ENCODE measurements at places on chromosomes 2 and 18.

GRCh38 chr2:238138331-238139195 lies at the start of gene KLHL30:
Gene KLHL30 (plus strand): TSS chr2:238138668. CDS start chr2:238140755, 2,087 bp downstream.
- DNase-seq = no peak

DNA sequence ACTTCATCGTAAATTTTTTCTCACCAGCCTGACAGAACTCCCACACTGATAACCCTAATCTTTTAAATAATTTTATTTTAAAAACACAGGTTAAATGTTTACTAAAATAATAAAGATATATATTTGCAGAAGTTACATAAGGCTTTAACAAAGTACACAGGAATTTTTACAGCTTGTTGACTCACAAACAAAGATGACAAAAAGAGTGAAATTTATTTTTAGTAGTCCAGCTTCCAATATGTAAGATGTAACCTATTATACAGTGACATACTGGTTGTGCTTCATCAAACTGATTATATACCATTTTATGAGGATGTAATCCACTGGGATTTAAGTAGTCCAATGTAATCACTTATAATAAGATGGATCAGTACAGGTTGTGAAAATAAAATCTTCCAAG lies 348.9 kb upstream of the SLC39A10 start:
- no peak for DNase-seq

DNA sequence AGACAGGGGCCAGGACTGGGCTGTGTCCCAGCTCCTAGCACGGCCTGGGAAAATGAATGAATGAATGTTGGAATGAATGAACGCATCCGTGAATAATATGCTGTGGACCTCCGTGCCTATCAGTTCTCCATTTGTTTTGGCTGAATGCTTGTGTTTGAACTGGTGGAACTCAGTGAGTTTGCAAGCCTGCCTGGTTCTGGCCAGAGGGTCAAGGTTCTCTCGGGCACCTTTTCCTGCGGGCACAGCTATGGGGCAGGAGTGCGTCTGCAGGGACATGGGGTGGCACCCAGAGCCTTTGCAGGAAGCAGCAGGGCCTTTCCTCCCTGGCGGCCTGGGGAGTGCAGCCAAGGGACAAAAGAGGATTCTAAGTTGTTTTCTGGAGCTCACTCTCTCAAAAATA lies 17.6 kb upstream of the PDIA6 start:
- DNase-seq = no peak

DNA sequence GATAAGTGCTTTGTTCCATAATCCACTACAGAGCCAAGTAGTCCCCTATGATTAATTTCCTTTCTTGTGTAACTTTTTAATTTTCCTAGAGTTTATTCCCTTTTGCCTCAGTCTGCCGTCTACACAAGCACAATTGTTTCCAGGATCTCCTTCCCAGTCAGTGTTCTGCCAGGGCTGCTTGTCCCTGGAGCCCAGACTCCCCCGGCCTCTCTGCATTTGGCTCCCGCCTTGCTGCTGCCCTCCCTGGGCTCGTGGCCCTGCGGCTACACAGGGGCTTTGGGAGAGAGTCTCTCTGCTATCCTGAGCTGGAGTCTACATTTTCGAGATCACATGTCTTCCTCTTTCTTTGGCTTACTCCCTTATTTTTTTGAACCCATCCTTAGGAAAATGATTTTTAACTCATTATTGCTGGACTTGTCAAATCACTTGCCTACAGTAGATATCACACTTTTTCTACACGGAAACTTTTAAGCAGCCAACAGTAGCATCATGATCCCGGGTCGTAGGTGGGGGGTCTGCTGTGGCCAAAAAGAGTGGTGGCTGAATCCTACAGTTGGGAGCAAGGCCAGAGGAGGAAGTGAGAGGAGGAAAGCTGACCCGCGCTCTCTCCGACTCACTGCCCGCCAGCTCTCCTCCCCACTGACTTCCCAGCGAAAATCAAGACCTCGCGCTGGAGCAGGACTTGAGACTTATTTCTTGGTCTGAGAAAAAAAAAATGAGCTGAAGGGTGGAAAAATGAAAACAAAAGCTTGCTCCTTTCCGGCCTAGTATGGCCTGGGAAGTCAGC lies 9.4 kb downstream of the FBLN7 start:
- DNase-seq = peak; percentile 75

DNA sequence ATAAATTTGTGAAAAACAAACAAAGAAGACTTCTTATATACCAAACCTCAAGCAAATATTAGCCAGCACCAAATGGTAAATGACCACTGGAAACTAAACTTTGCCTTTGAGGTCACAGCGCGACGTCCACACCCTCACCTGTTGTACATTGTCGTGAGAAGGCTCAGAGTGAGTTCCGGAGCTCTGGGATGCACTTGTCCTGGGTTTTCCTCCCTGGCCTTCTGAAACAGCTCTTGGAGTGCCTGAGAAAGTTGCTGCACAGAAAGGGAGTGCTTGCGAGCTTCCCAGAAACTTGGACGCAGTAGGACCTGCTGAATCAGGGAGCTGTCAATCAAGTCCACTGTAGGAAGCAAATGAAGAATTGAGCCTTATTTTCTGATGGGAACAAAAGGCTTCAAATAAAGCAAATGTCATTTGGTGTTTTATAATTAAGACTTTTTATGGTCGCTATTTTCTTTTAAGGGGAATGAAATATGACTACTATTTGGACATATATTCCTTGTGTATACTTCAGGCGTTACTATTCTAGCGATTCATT lies 11.0 kb downstream of the DYTN start:
- no peak for DNase-seq

DNA sequence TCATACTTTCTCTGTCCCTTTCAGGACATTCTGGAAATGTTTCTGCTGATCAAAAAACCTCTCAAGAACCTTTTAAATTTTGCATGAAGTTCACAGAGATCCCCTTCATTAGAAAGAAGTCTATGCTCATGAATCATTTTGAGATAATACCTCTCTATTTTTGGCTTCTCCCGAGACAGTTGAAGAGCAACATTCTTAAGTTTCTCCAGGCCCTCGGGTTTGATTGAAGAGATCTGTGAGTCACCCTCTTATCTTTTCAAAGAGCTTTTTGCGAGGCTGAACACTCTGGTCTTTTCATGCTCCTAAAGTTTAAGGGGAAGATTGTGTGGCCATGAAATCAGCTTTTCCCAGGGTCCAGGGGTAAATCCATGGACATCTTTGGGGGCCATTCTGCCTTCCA lies 354.2 kb downstream of the FBXO15 start:
- no peak for DNase-seq
